ENCODE measurements at places on chromosomes 13 and 19.

GRCh38 chr13:43805071-43805468, 18.3 kb upstream of the ENOX1 start:
- no peak for DNase-seq

DNA sequence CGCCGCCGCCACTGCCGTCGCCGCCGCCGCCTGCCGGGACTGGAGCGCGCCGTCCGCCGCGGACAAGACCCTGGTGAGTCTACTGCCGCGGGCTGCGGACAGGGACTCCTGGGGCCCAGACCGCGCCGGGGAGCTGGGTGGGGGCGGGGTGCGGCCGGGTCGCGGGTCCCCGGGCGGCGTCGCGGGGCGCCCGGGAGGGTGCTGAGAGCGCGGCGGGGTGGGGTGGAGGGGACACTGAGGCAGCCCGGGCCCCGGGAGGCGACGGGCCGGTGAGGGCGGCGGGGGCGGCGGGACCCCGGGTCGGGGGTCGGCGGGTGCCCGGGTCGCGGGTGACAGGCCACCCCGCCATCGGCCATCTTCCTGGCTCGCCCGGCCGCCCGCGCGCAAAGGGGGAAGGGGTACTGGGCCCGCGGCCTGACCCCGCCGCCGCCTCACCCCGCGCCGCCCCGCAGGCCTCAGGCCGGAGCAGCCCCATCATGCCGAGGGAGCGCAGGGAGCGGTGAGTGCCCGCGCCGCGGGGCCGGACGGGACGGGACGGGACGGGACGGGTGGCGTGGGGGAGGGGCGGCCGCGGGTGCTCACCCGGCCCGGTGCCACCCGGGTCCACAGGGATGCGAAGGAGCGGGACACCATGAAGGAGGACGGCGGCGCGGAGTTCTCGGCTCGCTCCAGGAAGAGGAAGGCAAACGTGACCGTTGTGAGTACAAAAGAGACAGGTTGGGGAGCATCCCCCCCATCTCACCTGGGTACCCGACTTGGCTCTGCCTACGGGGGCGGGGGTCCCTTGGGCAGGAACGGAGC, 489 bp downstream of the CCNE1 start:
- DNase-seq = peak; percentile 23

- DNase-seq = no peak
Observed at GRCh38 chr19:9835507-9835949, 410 bp downstream of the PIN1 start.

GRCh38 chr13:78719367-78719766, 60.4 kb upstream of the OBI1 start:
- no peak for DNase-seq

GRCh38 chr19:2273356-2274184, 8.4 kb downstream of the PEAK3 start:
- DNase-seq = peak; percentile 72

DNA sequence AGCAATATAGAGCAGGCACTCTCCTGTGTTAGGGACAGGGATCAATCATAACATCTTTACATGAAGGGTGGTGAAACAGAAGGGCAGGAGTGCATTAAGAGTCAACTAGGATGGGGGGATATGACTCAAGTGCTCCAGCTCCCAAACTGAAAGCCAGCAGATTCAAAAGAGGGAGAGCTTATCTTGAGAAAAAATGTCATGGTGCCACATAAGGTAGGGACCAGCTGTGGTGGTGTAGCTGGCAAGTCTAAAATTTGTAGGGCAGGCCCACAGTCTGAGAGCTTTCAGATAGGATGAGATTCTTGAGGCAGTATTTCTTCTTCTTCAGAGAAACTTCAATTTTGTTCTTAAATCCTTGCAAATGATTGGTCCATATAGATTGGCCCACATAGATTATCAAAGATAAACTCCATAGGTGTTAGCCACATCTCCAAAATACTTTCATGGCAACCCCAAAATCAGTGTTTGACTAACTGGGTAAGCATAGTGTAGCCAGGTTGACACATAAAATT, 19.1 kb downstream of the DNAJC15 start:
- DNase-seq = no peak

DNA sequence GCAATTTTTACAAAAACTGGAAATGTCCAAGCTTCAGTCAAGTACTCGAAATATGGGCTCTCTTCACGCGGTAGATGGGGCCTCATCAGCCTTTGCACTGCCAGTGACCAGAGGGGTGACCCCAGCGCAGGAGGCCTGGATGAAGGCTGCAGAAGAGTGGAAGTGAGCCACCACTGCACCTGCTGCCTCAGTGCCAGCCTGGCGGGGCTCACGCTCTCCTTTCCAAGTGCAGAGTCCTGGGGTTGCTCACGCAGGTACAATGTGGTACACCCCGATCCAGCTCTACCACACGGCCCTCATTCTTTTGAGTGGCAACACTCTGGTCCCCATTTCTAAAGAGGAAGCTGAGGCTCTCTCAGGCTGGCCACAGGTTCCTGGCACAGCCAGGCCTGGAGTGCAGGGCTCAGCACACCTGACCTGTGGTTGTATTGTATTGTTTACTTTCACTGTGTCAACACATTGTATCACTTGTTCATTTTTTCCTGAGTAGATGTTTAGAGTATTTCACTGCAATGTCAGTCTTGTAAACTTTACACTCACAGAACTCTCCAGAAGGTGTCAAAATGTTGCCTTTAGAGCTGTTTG, 97.3 kb upstream of the SOX1 start:
- DNase-seq = no peak

- DNase-seq = no peak
Observed at GRCh38 chr19:47370045-47370611, 21.0 kb downstream of the DHX34 start.

DNA sequence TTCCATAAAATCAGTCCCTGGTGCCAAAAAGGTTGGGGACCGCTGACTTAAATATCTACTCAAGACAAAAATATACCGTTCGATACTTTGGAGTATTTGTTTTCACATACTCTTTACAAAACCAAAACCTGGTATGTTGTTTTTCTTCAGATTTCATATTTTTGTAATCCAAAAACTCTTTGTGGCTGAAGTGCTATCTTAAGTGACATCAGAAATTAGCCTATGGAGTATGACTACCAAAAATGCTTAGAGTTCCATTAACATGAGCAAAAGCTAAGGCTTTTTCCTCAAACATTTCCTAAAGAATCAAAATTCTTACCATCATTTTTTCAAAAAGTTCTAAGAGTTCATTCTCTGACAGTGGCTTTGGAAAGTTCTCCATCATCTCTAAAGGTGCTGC, 52.0 kb downstream of the DIAPH3 start:
- DNase-seq = no peak

GRCh38 chr19:5897189-5897969, 6.2 kb downstream of the NDUFA11 start:
- no peak for DNase-seq

DNA sequence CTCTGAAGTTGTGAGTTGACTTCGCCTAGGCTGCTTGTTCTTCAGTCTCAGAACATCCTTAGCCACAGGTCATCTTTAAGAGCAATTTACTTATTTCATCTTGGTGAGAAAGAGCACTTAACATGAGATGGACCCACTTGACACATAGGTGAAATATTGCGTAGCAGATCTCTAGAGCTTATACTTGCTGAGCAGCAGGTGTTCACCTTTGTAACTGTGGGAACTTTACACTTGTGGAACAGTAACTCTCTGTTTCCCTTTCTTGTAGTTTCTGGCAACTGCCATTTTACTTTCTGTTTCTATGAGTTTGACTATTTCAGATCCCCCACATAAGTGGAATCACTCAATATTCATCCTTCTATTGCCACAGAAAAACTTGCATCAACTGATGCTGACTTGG, 95.7 kb downstream of the SLC10A2 start:
- DNase-seq = no peak

GRCh38 chr19:46928951-46929350, 68.2 kb downstream of the ARHGAP35 start:
- DNase-seq = no peak

DNA sequence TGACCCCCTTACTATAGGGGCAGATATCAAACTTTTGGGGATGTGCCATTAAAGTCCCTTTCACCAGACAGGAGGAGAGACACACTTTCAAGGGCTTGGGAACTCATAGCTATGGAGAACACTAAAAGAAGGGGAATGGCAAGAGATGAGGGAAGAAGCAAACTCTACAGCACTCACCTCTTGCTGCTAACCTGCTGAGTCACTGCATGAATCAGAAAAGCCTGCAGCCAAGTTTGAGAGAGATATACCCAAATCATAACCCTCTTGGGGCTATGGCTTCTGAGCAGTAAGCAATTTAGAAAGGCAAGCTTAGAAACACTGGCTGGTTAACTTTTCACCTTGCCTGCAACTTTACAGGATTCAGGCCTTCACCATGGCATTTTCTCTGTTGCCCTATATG, 1028.0 kb downstream of the UQCRFS1 start:
- no peak for DNase-seq

DNA sequence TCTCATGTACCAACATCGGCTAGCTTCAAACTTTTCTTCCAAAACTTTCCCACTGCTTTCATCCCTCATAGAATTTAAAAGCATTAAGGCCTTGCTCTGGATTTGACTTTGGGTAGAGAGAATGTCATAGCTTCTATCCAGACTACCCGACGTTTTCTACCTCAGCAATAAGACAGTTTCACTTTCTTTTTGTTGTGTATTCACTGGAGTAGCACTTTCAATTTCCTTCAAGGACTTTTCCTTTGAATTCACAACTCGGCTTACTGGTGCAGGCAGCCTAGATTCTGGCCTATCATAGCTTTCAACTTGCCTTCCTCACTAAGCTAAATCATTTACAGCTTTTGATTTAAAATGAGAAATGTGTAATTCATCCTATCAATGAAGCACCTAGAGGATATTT, 420.4 kb upstream of the GPC6 start:
- no peak for DNase-seq

DNA sequence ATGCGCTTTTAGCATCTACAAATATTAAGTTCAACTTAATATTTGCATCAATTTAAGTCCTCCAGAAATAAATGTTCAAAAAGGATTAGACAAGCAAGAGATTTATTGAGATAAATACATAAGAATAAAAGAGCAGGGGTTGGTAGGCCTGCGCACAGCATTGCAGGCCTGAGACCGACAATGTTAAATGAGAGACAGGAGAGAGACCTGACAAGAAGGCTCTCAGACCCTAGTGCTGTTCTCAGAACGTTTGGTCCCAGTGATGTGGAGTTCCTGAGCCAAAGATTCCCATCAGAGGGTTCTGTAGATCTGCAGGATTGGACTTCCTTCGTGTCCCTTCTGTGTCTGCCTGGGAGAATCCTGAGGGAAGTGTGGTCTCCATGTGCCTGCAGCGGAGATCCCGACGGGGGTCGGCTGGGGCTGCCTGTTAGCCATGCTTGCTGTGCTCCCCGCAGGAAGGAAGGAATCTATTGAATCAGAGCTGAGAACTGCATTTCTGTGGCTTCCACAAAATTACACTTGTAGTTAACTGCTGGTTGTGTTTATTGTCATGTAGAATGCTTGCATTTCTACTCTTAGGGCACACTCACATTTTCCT, 369.9 kb upstream of the SLC10A2 start:
- no peak for DNase-seq

GRCh38 chr19:45340232-45340898, at the start of gene KLC3:
TSS of gene KLC3 (plus strand) at chr19:45340750. CDS start at chr19:45345542, 4,792 bp downstream.
- peak; percentile 40 for DNase-seq

- no peak for DNase-seq
Observed at GRCh38 chr19:38734176-38734425, 10.2 kb downstream of the CAPN12 start.

- no peak for DNase-seq
Observed at GRCh38 chr13:43848001-43848649, 31.4 kb downstream of the CCDC122 start.

DNA sequence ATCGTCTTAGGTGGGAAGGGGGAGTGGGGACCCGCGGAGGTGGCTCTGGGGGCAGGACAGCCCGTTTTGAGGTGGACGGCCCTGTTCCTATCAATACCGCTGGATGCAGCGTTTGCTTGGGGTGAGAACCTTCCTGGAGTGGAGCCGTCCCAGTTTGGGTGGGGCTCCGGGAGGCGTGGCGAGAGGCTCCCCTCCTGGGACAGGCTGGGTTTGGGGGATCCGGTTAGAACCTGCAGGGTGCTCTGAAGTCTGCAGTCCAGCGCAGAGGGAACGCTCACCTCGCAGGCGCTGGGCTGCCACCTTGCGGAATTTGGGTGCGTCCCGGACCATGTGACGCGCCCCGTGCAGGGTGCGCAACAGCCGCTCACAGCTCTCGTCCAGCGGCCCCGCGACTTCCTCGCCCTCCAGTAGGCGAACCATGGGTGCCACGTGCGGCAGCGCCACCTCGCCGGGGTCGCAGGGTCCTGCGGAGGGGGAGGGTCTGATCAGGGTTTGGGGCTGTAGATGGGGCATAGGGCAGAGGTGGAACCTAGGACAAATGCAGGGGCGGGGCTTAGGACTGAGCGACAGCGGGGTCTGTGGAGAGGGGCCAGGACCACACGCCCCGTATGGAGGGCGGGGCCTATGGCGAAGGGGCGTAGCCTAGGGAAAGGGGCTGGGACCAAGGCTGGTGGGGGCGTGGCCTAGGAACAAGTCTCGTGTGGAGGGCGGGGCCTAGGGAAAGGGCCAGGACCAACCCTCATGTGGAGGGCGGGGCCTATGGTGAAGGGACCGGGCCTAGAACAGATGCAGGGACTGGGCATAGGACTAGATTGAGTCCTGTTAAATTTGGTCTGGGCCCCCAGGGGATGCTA, 13.8 kb downstream of the SH2D3A start:
- DNase-seq = peak; percentile 84

DNA sequence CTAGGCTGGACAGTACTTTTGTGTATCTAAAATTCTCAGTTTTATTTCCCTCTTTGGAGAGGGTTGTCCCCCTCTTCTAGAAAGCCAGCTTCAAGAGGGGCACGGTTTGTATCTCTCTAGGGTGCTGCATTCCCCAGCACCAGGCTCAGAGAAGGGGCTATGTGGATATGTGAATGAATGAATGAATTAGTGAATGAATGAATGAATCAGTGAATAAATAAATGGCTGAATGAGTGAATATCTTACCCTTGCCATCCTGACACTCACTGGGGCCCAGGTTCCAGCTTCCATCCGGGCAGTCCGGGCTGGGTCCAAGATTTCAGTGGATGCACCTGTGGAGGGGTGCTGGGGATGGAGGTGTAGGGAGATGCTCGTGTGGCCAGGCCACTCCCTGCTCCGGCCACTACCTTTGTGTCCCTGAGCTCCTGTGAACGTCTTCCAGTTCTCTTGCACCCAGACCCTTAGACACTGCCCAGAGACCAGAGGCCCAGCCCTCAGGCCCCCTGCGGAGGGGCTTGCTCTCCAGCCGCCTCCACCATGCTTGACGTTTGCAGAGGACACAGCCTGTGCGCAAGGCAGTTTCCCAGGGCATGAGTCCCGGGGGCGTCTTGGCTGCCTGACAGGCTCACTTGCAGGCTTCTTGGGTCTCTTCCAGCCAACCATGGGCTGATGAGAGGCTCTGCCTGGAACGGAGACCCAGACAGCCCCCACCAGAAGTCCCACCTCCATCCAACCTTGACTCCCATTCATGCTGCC, 2.8 kb upstream of the KCNN1 start:
- DNase-seq = no peak

DNA sequence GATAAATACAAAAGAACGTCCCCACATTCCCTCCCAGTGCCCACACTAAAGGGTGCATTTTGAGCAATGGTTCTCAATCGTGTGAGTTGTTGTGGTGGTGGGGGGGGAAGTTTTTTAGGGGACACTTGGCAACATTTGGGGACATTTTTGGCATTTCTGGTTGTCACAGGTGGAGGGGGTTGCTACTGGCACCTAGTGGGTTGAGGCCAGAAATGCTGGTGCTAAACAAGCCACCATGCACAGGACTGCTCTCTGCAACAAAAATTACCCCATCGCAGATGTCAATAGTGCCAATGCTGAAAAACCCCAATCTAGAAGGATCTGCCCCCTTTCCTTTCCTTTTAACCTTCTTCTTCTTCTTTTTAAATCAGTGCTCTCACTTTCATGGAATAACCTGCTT, 453.3 kb downstream of the TSHZ3 start:
- DNase-seq = no peak

Data from stimulated activated CD4-positive, alpha-beta T cell treated with anti-CD3 and anti-CD28 coated beads, Interleukin-4, amount 100 ng/mL, for 1 hour (primary cell).